CD8-positive, alpha-beta T cell (primary cell): ENCODE measurements at places on chromosomes 6 and 20.

GRCh38 chr6:156427345-156427744 lies 349.8 kb upstream of the ARID1B start:
- DNase-seq: no peak

DNA sequence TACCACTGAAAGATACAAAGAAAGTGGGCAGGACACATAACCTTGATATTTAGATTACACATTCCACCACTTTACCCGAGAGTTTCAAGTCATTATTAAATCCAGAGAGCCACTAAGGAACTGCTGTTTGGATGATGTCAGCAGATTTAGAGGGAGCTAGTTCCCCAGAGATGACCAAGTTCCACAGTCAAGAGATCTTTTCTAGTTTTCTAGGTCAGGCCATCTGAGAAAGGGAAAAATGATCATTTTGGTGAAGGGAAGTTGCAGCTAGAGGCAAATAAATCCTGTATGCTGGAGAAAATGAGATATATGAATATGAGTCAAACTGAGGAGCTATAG lies 147.8 kb downstream of the HS3ST5 start:
- no peak for DNase-seq

- DNase-seq: no peak
These were observed 134.0 kb upstream of the DTNBP1 start for GRCh38 chr6:15796844-15797243.

- no peak for DNase-seq
These were observed 173.5 kb downstream of the SLC35F1 start for GRCh38 chr6:118080547-118080946.

- no peak for DNase-seq
These were observed 1.6 kb downstream of the SLC24A3 start for GRCh38 chr20:19213946-19214490.

- no peak for DNase-seq
These were observed 160.9 kb downstream of the QRSL1 start for GRCh38 chr6:106790149-106790770.

GRCh38 chr6:27177485-27178406 lies 69.8 kb upstream of the PRSS16 start:
- DNase-seq: peak; percentile 81

- DNase-seq: no peak
These were observed 2.5 kb downstream of the MCM9 start for GRCh38 chr6:118932421-118932820.

DNA sequence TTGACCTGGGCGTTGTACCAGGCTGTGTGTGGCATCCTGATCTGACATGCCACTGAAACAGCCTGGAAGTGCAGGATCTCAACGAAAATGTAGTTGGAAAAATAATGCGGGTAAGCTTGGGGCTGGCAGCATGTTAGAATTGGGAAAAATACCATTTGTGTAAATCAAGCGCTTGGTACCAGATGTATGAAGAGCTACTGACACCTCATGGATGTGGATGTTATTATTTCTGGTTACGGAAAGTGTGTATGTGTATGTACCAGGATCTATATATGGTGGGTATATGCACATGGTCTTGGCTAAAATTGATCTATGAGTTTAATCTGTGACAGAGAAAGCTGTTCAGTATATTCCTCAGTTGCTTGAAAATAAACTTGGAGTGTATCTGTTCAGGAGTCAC lies 22.7 kb downstream of the HIVEP1 start:
- DNase-seq: no peak

GRCh38 chr6:69422020-69422419 lies 374.8 kb downstream of the LMBRD1 start:
- DNase-seq: no peak

- DNase-seq: no peak
These were observed 5.4 kb downstream of the GLP1R start for GRCh38 chr6:39053854-39054576.

GRCh38 chr6:169933251-169933821 lies 181.9 kb downstream of the ERMARD start:
- DNase-seq: no peak

DNA sequence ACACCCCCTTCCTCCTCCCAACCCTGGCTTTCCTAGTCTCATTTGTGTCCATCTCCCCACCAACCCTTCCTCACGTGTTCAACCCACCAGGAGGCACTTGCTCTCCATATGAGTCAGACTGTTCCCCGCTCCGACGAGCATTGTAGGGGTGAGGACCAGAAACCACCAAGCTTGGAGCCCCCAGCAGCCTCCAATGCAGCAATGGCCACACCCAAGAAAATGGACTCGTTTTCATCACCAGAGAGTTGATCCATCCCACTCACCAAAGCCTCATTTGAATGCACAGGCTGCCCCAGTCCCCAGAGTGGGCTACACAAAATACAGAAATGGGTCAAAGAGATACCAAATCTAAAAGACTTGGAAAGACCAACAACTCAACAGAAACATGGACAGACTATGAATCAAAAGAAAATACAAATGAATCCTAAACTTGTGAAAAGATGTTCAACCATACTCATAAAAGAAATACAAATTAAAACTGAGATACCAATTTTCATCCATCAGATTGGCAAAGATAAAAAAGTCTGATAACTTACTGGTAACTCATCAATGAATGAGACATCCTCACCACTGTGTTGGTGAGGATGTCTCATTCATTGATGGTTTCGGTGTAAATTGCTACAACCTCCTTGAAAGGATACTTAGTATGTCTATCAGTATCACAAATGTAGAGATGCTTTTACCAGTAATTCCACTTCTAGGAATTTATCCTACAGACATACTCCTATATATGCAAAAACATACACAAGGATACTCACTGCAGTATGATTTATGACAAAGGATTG lies 68.1 kb downstream of the TRERF1 start:
- no peak for DNase-seq

DNA sequence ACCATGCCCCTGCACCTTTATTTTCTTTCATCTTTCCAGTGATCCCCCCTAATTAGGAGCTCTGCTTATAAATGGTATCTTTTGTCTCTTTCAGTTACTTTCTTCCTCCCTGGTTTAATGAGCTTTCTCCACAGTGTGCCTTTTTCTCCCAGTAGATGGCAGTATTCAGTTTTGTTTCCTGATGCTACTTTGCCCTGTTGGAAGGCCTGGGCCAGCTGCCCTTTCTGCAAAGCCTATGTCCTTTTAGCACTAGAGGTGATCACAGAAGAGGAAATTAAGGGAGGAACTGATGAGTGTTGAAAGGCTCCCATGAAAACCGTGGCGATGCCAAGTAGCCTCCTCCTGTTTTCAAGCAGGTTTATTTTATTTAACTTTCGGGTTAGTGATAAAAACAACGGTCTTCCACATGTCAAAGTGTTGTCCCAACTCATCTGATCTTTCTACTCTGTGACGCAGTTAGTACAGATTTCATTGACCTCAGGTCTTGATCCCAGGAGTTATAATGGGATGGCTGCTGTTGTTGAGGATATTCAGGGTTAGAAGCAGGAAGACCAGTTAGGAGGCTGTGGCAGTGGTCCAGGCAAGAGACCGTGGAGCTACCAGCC lies 184.2 kb upstream of the BMP2 start:
- no peak for DNase-seq

- no peak for DNase-seq
These were observed 23.4 kb upstream of the VEGFA start for GRCh38 chr6:43746613-43747102.

- no peak for DNase-seq
These were observed 1284.4 kb upstream of the ADGRB3 start for GRCh38 chr6:67350729-67351128.

GRCh38 chr6:99940582-99940981 lies 53.4 kb downstream of the MCHR2 start:
- no peak for DNase-seq

DNA sequence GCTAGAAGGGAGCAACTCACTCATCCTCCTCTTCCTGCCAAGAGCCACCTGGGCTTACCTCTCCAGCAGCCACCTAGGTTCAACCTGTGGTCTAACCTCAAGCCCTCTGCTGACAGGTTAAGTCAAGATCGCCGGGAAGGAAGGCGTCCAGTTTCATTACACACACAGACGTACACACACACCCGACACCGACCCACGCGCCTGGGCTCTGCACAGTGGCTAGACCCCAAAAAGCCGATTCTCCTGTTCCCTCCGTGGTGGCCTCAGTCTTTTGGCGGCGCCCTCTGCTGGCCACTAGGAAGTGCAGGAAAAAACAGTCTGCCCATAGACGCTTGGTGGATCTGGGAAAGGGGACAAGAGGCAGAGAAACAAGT lies 52.8 kb downstream of the MRPL14 start:
- DNase-seq: peak; percentile 80

DNA sequence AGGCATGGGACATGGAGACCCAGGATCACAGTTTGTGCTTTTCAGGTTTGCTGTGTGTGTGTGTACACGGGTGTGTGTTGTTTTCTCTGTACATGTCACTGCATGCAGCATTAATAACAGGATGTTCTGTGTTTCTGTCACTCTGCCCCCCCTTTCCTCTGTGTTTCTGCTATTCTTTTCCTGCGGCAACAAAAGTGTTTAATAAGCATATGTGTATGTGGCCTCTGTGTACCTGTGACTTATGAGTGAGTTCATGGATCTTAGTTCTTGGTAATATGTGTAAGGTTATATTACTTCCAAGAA lies 9.8 kb downstream of the SYNGAP1 start:
- DNase-seq: no peak

- no peak for DNase-seq
These were observed 293.8 kb downstream of the RFPL4B start for GRCh38 chr6:112640891-112641290.

DNA sequence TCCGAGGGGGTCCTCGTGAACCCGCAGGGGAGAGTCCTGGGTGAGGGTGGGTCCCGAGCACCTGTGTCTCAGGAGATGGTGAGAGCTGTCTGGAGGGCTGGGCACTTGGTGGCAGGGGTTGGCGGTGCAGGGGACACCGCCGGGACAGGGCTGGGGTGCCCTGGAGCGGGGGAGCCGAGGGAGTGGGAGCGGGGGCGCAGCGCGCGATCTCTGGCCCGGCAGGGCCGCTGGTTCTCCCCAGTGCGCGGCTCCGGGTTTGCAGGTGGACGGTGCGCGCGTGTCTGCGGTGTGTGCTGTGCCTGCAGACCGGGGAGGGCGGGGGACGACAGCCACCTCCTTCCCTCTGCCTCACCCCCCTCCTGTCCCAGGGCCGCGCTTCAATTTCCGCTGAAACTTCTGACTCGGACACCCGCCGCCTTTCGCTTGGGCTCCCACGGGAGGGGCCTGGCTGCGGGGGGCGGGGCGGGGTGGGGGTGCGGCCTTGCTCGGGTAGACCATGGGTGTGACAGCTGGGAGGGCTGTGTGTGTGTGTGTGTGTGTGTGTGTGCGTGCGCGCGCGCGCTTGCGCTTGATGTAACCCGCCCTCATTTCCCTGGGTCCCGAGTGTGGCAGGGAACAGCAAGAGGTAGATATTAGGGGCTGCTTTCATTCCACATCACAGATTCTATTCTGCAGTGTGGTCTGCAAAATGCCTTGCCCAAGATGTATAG lies 1.2 kb downstream of the TRIB3 start:
- DNase-seq: peak; percentile 70

DNA sequence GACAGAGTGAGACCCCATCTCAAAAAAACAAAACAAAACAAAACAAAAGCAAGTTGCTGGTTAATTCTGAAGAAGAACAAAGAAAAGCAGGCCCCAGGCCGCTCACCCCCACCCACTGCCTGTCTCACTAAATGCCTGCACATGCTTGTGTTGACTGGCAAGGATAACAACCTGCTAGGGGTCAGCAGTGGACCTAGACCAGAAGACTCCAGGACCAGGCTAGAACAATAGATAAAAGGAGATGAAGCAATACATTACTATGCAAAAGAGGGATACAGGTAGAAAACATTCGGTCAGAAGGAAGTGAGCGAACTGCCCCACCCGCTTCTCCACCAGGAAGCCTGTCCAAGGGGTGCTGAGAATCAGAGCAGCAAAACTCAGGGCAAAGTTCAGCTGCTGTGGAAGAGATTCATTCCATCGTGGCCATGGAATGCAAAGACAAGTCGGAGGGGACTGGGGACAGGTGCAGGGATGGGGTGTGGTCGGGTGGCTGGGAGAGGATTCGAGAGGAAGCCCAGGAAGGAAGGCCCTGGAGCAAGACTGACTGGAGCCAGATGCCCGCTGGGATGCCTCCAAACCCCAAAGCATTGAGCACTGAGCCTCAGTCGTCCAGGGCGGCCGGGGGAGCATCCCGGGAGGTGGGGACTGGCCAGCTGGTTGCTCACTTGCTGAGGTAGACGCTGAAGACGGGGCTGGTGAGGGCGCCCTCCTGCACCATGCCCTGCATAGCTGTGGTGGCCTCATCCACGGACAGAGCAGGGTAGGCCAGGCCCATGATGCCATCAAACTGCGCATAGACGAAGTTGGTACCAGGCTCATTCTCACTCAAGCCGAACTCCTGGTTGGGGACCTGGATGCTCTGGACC lies 5.3 kb downstream of the PGC start:
- DNase-seq: no peak

DNA sequence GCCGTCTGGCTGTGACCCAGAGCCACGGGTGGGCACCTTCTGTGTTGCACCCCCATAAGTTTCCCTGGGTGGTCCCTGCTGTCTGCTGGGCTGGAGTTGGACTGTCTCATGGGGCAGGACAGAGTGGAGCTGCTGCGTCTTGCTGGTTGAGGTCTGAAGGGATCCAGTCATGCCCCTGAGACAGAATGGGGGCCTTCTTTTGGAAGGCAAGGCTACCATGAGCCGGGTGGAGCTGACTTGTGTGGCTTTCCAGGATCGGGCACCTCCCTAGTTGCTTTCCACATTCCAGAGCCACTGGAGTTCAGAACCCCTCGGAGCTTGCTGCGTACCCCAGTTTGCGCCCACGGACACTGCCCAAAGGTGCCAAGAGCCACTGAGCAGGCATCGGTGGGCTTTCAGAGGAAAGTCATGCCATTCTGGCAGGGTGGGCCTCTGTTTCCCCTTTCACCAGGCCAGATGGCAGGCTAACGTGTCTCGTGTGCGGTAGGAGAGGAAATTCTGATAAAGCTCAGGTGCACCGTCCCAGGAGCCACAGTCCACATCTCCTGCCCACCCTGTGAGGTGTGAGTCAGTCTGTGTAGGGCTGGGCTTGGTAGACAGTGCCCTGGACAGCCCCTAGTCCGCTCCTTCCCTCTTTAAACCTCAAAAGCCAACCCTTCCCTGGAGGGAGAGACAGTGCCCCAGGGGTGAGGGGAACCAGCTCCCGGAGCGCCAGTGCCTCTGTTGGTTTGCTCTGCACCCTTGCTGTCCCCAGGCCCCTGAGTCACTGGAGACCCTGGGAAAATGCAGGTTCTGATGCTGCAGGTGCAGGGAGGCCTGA lies 125.3 kb downstream of the SYCP2 start:
- DNase-seq: no peak

- DNase-seq: no peak
These were observed 194.2 kb upstream of the CNR1 start for GRCh38 chr6:88360203-88360797.
